NCI-H774 (cell line): ENCODE measurements at places on chromosomes 11 and 22.

GRCh38 chr11:123431619-123432018, 1.6 kb downstream of the GRAMD1B start:
- DNase-seq = no peak

DNA sequence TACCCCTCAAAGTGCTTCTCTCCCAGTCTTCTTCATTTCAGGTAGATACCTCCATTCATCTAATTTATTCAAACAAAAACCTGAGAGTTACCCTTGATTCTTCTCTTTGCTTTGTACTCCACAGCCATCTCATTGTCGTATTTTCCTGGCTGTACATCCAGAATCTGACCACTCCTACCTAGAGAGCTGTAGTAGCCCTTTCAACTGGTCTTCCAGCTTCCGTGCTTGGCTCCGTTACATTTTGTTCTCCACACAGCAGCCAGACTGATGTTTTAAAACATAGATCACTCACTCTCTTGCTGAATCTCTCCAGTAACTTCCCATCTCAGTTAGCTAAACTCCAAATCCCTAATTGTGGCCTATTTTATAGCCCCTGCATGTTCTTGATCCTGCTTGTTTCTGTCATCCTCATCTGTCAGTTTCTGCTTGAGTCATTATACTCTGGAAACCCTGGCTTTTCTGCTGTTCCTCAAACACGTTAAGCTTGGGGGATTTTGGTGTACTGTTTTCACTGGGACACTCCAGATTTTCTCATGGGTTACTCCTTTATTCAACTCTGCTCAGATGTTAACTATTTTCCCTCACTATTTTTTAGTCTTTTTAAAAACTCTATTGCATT, 7.4 kb downstream of the SPCS2 start:
- DNase-seq = no peak

- DNase-seq = no peak
These were observed 18.6 kb downstream of the USP47 start for GRCh38 chr11:11860103-11860979.

DNA sequence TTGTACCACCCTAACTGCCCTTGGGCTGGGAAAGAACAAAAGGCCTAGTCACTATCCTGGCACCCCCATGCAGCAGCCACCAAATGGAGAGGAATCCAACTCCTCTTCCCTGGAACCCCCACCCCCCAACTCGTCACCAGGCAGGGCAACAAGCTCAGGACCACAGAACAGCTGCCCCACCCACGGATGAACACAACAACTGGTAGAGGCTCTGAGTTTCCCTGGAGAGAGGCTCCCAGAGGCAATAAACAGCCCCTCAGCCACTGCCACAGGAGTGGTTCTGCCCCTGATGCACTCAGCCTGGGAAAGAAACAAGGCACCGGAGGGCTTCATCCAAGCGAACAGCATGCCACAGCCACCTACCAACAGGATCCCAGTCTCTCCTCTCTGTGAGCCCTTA, 778.4 kb upstream of the FAT3 start:
- no peak for DNase-seq

- no peak for DNase-seq
These were observed 2.7 kb downstream of the ZNF74 start for GRCh38 chr22:20396639-20397038.

GRCh38 chr11:47035108-47035507, 98.5 kb downstream of the CSTPP1 start:
- DNase-seq = no peak

GRCh38 chr11:124475265-124475664, 29.8 kb upstream of the OR8B8 start:
- DNase-seq = no peak
